ENCODE measurements at places on chromosomes 12 and 14.

- no peak for DNase-seq
Observed at GRCh38 chr14:92578511-92578910, 64.9 kb downstream of the RIN3 start.

GRCh38 chr14:104735830-104736642 lies 12.0 kb downstream of the ADSS1 start:
- DNase-seq: no peak

- DNase-seq: no peak
Observed at GRCh38 chr12:90071996-90072395, 363.4 kb upstream of the ATP2B1 start.

DNA sequence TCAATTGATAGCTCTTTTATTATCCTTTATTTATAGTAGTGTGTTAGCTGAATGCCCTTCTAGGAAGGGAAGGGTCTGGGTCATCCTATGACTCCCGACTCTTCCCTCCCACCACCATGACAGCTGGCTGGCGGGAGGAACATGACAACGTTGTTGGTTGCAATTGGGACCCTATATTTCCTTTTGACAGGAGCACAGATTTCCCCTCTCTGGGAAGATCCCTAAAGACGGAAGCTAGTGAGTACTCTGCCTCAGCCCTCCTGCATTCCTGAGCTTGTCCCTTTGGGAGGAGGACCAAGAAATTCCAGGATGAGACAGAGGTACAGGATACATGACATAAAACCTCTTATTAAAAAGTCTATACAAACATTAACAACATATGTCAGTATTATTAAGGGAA lies 485.4 kb downstream of the NAV3 start:
- DNase-seq: no peak

DNA sequence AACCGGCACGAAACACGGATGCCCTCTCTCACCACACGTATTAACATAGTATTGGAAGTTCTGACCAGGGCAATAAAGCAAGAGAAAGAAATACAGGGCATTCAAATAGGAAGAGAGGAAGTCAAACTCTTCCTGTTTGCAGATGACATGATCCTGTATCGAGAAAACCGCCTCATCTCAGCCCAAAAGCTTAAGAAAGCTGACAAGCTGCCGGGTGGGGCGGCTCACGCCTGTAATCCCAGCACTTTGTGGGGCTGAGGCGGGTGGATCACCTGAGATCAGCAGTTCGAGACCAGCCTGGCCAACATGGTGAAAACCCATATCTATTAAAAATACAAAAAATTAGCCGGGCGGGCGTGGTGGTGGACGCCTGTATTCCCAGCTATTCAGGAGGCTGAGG lies 17.7 kb downstream of the OR6S1 start:
- no peak for DNase-seq

GRCh38 chr14:96080571-96080970 lies 41.4 kb downstream of the C14orf132 start:
- no peak for DNase-seq

DNA sequence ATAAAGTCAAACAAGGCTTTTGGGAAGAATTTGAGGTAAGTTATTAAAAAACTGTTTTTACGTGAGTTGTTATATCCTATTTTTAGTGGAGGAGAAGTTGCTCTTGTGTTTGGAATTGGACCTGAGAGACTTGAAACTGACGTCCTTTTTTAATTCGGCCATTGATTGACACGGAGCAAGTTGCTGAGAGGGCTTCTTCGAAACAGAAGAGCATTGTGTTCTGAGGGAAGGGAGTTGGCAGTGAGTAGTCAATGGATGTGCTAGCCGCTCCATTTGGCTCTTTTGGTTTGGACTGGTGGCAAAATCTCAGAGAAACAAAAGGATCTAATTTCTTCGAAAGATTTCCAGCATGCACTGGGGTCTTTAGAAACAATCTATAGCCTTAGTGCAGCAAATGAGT lies 37.3 kb downstream of the PTPN11 start:
- DNase-seq: no peak

- DNase-seq: no peak
Observed at GRCh38 chr14:98926146-98926545, 345.9 kb downstream of the BCL11B start.

DNA sequence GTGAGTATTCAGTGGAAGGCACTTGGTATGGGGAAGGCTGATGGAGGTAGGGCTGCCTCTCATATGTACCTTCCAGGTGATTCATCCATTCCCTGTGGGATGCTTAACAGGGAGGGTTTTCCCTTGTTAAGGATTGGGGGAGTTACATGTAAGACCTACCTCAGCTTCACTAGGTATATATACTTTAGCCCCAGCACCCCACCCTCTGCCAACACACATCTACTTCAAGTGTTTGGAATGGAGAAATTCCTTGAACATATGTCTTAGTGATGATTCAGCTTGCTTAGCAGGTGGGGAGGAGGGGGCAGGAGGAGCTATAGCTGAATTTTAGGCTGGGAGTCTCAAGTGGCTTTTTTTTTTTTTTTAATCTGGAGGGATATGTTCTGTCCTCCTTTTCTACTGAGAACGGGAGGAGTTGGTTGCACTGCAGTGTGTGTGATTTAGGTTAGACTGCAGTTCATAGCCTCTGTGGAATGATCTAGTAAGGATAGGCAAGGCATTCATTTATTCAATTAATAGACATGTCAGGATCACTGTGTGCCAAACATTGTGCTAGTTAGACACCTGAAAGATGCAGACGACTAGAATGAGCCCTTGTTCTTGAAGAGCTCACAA lies 1.7 kb downstream of the PIP4K2C start:
- no peak for DNase-seq

Measured in HEK293T (cell line).